A673 (cell line): ENCODE measurements at places on chromosomes 5 and 9. TPM values are rescaled to one million over a fixed set of nuclear protein-coding genes. Genes with fewer than 3 reads are reported as not detected.

The SPATA31C2 gene
- total RNA-seq = 0.17 TPM in 2 replicates

- no peak for DNase-seq
- H3K27ac ChIP-seq = peak overlapping the region; percentile 80
- H3K27me3 ChIP-seq = no peaks in the 10 kb centered on the region
- peak overlapping the region; percentile 82 for H3K4me3 ChIP-seq
- no peaks in the 10 kb centered on the region for H3K36me3 ChIP-seq
Measured at GRCh38 chr5:78985725-78986223, 664 bp upstream of the ARSB start.

GRCh38 chr5:128920345-128921215, 44.7 kb upstream of the SLC27A6 start:
- H3K4me3 ChIP-seq = no peak overlapping the region
- H3K36me3 ChIP-seq = no peaks in the 10 kb centered on the region

GRCh38 chr5:142314606-142315005, 10.2 kb downstream of the SPRY4 start:
- H3K27ac ChIP-seq = no peak overlapping the region
- H3K27me3 ChIP-seq = no peaks in the 10 kb centered on the region
- DNase-seq = no peak
- H3K4me1 ChIP-seq = peaks cover 64% of the 10 kb centered on the region
